GM13976 (cell line): ENCODE measurements at places on chromosomes 12 and 14.

GRCh38 chr12:66960006-66960405 lies 281.1 kb upstream of the GRIP1 start:
- DNase-seq, result no peak

DNA sequence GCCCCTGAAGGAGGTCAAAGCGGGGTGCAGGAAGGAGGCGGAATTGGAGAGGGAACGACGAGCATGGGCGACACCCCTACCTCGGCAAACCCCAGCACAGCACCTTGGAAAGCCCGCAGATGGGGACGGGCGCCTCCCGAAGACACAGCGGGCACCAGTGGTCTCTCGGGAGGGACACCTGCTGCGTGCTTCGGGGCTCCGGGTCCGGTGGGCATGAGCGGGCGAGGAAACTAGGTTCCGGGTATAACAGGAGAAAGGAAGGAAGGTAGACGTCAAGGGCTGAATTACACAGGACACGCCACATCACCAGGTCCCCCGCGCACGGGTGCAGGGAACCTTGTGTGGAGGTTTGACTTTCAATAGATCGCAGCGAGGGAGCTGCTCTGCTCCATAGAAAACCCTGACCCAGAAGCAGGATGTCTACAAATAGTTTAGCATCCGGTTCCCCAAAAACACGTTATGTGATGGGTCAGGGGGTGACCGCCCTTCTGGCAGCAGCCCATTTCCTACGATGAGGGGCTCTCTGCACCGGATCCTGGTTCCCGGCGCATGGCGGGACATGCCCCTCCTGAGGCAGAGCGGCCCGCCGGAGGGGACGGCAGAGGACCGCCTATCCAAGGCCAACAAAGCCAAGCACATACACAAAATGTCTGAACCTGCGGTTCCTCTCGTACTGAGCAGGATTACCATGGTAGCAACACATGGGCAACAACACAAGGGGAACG lies 196.9 kb downstream of the ALG10 start:
- DNase-seq, result no peak

GRCh38 chr14:56487761-56488160 lies 91.8 kb upstream of the TMEM260 start:
- DNase-seq, result no peak

- DNase-seq, result no peak
Observed at GRCh38 chr14:29749327-29749726, 178.3 kb downstream of the PRKD1 start.

DNA sequence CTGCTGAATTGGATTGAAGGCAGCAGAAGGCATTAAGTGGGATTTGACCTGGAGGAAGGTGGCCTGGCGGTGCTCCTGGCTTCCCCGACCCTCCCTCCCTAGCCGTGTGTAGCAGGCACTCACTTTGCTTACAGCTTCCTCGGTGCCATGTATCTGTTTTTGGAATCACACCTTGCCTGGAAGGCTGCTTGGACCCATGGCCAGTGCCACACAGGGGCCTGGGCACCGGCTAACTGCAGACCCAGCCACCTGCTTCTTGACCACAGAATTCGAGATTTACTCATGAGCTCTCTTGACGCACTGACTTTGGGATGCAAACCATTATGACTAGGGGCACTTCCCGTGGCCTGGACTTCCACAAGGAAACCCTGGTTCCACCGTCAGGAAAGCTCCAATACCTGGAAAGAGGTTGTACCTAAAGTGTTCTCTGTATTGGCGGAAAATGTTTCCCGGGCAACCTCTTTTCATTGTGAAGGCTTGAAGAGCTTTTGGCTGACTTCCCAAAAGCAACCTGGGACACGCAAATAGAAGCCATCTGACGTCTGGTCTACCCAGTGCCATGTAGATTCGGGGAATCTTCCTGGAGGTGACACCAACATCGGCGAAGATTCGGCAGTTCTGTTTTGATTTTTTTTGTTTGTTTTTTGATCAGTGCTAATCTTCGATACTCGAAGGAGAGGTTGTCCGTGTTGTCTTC lies 125.6 kb upstream of the RTL1 start:
- no peak for DNase-seq
